ENCODE measurements at places on chromosomes 3 and 15.

- no peak for DNase-seq
Observed at GRCh38 chr15:72502220-72502809, 28.2 kb downstream of the ARIH1 start.

DNA sequence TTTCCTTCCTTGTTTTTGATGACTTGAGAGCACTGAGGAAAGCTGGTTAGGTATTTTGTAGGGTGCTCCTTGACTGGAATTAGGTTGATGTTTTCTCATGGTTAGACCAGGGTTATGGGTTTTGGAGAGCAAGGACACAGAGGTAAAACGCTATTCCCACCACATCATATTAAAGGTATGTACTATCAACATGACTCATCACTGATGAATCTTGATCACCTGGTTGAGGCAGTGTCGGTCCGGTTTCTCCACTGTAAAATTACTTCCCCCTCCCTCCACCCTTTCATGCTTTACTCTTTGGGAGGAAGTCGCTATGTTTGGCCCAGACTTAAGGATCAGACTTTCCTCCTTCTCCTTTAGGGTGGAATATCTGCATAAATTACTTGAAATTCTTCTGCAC, 201.6 kb downstream of the EDEM1 start:
- DNase-seq = no peak

DNA sequence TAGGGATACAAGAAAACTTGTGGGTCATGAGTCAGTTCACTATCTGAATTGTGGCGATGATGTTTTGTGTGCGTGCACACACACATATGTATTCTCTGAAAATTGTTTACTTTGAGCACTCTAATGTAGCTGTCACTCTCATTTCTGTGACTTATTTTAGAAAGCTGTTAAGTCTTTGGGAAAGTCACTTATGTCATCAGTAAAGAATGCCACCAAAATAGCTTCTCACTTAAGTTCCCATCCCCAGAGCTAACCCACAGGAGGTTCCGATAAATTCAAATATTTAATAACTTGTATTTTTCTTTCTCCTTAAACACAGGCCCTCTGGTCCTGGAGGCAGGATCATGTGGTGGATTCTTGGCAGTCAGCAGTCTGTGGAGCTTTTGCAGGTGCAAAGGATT, 138.3 kb downstream of the LRIG1 start:
- DNase-seq = no peak

- DNase-seq = no peak
Observed at GRCh38 chr15:70185251-70185711, 87.6 kb upstream of the TLE3 start.

- DNase-seq = no peak
Observed at GRCh38 chr3:17605032-17605431, 137.4 kb downstream of the TBC1D5 start.

DNA sequence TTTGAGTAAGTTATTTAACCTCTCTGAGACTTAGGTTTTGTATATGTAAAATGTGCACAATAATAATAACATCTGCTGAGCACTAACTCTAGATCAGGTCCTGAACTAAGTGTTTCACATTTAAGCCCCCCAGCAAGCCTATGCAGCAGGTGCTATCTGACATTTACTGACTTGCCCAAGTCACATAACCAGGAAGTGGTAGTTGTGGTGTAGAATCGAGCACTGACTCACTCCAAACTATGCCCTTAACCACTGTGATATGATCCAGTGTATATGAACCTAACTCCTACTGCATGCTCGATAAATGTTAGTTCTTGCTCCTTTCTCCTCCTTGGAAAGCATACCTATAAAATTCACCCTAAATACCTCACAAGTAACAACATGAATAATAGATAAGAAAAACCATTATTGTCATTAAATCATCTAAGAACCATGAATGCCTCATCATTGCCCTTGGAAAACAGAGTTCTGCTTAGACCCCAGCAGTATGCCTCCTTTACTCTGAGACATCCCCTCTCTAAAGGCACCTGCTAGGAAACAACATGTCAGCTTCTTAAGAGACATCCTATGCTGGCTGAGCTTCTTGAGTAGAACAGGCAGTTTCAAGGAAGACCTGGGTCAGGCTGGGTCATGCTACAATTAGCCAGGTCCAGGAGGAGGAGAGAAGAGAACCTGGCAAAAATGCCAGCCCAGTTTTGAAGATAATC, 3.0 kb upstream of the SHC4 start:
- no peak for DNase-seq

DNA sequence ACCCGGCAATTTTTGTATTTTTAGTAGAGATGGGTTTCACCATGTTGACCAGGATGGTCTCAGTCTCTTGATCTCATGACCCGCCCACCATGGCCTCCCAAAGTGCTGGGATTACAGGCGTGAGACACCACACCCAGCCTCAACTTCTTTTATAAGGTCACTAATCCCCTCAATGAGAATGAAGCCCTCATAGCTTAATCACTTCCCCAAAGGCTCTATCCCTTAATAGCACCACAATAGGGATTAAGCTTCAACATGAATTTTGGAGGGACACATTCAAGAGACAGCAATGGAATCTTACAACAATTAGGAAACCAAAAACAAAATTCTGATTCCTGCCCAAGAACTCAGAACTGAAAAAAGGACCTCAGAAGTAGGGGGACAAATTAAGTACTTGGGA, 126.8 kb downstream of the ATP1B3 start:
- no peak for DNase-seq

DNA sequence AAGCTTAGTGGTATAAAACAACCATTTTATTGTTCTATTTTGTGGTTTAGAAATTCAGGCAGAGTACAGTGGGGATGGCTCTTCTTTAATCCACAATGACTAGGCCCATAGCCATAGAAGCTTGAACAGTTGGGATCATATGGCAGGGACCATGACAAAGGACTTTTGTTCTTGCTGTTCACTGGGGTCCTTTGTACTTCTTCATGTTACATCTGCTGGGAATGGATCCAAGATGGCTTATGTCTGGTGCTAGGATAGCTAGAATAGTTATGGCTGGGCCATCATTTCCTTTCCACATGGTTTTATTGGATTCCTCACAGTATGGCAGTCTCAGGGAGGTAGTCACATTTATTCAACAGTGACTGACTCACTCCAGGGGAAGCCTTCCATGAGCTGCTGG, 427.9 kb upstream of the AGTR1 start:
- no peak for DNase-seq

- DNase-seq = no peak
Observed at GRCh38 chr3:112133626-112134334, 732 bp upstream of the GCSAM start.

GRCh38 chr3:111729087-111729846, 129.8 kb upstream of the PHLDB2 start:
- DNase-seq = no peak

DNA sequence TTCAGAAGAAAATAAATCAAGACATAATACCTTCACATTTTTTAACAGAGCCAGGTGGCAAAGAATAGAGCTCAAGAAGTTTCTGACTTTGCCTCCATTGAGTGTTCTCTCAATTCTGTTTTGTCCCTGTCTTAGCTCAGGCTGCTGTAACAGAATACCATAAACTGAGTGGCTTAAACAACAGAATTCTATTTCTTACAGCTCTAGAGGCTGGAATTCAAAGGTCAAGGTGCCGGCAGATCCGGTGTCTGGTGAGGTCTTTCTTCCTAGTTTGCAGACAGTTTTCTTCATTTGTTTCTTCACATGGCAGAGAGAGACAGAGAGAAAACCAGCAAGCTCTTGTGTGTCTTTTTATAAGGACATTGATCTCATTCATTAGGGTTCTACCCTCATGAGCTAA, 25.6 kb downstream of the IQCH start:
- no peak for DNase-seq

DNA sequence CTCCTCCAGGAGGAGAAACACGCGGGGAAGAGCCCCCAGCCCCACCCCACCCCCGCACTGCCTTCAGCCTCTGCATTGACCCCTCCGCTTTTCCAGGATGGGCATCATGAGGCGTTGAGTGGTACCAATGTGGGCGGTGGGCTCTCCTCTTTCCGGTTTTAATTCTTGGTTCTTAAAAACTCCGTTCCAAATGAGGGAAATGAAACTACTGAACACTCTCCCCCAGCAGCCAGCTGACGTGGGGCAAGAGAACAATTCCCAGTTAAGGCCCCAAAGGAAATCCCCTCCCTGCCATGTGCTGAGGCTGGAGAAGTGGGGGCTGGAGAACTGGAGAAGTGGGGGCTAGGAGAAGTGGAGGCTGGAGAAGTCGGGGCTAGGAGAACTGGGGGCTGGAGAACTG, 5.3 kb upstream of the NRROS start:
- DNase-seq = no peak

DNA sequence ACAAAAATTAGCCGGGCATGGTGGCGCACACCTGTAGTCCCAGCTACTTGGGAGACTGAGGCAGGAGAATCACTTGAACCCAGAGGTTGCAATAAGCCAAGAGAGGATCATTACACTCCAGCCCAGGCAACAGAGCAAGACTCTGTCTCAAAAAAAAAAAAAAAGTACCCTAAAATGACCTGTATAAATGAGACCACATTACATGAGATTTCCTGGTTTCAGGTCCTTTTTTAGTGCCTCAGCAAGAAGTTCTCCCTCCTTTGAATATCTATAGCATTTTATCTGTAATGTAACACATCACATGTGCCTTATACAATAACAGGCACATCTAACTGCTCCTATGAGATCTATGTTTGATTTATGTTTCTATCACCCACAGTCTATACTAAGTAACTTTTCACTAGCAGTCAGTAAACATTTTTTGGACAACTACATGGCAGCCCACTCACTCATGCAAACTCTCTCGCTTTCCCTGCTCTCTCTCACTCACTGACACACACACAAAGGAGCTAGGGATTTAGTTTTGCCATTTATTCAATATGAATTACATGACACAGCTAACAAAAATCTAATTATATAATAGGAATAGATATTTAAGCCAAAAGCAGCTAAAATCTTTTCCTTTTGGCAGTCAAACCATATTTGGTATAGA, 34.1 kb downstream of the ADAM10 start:
- DNase-seq = no peak

GRCh38 chr3:182565916-182566796, 227.1 kb upstream of the ATP11B start:
- DNase-seq = no peak

DNA sequence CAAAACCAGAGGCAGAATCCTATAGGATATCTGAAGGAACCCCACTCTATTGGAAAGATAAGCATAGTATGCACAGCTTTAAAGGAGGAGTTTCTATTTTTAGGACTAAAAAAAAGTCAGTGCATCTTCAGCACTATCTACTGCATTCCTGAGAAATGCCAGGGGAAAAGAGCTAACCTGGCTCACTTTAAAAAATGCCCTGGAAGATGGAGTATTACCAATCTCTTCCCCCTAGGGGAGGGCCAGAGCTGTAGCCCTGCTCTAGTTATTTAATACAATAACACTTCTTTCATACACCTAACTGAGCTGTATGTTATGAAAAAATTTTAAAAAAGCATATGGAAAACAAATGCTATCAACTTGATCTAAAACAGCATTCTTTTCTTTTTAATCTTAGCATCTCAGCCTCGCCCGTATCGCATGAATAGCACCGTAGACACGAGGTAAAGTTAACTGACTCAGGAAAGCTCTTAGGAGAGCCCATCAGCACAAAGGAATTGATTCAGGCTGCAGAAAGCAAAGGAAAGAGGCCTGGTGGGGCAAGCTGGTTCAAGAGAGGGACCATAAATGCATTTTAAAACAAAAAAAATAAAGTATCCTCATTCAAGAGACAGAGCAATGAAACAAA, 50.2 kb downstream of the TGM4 start:
- no peak for DNase-seq

DNA sequence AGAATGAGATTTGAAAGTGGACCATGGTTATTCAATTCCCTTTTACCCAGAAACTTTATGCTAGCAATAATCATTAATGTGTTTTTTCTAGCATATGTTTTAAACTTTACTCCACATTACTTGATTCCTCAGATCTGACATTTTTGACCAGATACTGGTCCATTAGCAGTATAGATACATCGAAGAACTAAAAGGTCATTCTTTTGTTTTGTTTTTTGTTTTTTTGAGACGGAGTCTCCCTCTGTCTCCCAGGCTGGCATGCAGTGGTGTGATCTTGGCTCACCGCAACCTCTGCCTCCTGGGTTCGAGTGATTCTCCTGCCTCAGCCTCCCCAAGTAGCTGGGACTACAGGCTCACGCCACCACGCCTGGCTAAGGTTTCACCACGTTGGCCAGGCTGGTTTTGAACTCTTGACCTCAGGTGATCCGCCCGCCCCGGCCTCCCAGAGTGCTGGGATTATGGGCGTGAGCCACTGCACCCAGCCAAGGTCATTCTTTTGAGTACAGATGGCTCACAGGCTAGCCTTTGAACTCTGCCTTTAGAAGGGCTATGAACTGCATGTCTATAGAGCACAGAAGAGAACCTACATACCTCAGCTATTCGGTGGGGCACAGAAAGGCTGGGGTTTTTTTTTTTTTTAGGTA, 28.6 kb downstream of the CHP1 start:
- DNase-seq = no peak

GRCh38 chr3:178088963-178089362, 447.3 kb upstream of the KCNMB2 start:
- no peak for DNase-seq

- no peak for DNase-seq
Observed at GRCh38 chr15:65409036-65409631, 13.6 kb downstream of the IGDCC4 start.

DNA sequence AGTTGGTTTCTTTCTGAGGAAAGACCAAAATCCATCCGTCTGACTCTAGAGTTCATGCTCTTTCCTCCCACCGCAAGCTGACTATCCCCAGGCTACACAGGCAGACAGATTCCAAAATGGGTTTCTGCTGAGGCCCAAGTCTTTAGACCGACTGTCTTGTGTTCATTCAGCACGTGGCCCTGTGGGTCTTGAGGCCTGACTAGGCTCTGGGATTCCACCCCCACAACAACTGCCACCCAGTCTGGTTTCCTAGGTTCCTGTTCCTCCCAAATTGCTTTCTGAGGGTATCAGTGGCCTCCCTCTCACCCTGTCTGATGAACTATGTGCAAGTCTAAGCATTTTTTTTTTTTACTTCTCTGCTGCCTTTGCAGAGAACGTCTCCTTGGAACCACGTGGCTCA, 67.7 kb downstream of the CYP19A1 start:
- DNase-seq = no peak

- DNase-seq = no peak
Observed at GRCh38 chr3:78734048-78734637, 1033.7 kb downstream of the ROBO1 start.

DNA sequence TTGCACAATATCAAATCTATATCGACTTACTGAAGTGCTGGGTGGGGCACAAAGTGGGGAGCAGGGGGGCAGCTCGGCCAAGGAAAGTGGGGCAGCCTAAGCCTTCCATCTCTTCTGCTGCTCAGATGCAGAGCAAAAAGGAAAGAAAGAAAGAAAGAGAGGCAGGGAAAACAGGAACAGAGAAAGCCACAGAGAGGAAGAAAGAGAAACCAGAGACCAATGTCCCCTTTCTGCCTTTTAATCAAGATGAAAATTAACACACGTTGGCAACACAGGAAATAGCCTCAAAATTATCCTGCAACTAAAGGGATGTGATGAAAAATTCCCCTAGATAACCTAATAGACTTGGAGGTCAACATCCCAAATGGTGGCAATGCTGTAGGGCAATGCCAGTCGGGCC, 72.2 kb upstream of the RAD18 start:
- DNase-seq = no peak

GRCh38 chr3:168888781-168889180, 774.7 kb downstream of the MECOM start:
- no peak for DNase-seq

- DNase-seq = no peak
Observed at GRCh38 chr15:57313134-57313483, 63.2 kb upstream of the CGNL1 start.
